Immature natural killer cell (primary cell): ENCODE measurements at places on chromosomes 2 and 18.

DNA sequence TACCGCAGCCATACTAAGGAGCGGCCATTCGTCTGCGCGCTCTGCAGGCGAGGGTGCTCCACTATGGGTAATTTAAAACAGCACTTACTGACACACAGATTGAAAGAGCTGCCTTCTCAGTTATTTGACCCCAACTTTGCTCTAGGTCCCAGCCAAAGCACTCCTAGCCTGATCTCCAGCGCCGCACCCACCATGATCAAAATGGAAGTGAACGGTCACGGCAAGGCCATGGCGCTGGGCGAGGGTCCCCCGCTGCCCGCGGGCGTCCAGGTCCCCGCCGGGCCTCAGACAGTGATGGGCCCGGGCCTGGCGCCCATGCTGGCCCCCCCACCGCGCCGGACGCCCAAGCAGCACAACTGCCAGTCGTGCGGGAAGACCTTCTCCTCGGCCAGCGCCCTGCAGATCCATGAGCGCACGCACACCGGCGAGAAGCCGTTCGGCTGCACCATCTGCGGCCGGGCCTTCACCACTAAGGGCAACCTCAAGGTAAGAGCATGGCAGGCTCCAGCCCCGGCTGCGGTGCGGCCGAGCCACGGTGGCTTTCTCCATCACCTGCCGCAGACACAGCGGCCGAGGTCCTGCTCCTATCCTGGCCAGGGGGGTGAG, 15.5 kb downstream of the SALL3 start:
- DNase-seq = no peak

GRCh38 chr2:201618744-201619662, 24.3 kb downstream of the TMEM237 start:
- DNase-seq = no peak

GRCh38 chr2:196365923-196366322, 194.5 kb upstream of the STK17B start:
- no peak for DNase-seq

GRCh38 chr2:232688201-232688600, 8.9 kb upstream of the GIGYF2 start:
- no peak for DNase-seq

DNA sequence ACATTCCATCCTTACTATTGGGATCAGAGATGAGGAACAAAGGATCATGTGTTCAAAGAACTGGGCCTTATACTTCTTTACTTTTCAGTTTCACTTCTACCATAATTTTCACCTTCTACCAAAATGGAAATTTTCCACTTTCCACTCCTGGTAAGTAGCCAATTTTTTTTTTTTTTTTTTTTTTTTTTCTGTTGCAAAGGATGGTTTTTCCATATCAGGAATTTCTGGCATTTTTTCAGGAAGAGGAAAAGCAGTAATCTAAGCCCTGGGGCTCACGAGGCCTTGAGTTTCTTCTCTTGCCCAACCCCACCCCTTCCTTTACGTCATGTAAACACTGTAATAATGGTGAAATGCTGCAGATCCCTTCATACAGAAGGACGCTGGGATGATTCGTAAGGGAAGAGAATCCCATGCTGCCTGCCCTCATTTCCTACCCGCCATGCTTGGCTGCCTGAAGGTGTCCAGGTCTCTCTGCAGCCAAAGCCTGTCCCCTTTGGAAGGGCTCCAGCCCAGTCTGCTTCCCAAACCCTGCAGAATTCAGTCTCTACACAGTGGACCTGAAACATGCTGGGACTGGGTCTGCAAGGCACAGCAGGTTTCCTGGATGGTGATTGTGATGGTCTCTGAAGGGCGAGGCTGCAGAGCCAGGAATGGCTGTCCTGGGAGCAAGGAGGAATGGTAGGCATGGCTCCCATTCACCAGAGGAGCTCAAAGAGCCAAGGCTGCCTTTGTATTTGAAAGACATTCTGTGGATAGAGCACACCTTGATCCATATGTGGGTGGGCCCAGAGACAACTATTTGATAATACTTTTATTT, 57.0 kb downstream of the EFR3B start:
- no peak for DNase-seq

GRCh38 chr2:120538691-120539423, 192.9 kb downstream of the INHBB start:
- DNase-seq = no peak

DNA sequence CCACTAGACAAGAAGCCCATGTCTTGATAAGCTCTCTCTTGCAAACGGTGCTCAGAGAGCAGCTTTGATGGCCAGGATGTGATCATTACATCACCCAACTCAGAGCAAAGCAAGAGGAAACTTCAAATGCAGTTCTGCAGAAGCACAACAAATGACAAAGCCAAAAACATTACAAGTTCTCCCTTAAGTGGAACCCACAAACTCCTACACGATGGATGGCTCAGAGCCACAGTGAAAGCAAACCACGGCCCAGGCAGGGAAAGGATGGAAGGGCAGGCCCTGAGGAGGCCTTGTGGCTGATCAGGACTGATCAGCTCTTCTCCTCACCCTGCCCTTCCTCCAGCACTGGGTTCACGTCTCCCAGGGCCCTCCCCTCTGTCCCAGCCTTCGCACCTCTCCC, 326.4 kb downstream of the EIPR1 start:
- DNase-seq = no peak

DNA sequence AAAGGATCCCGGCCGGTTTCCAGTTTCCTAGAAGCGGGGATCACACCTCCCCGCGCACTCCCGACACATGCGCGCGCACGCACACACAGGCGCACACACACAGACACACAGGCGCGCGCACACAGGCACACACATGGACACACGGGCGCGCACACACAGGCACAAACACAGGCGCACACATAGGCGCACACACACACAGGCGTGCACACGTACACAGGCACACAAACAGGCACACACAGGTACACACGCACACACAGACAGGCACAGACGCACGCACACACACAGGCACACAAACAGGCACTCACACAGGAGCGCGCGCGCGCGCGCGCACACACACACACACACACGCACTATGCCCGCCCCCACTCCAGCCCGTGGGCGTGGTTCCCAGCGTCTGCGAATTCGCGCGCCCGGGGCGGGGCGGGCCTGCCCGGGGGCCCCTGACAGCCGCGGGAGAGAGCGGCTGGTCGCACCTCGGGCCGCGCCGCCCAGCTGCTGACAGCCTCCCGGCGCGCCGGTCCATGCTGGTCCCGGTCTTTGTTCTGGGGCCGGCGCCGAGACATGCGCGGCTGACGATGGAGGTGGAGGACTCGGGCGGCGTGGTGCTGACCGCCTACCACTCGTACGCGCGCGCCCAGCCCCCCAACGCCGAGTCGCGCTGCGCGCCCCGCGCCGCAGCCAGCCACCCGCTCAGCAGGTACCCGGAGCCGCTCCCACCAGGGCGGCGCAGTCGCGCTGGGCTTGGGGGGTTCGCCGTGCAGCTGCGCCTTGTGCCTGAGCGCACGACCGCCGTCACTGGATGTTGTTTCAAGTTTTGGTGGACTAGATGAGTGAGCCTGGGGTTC, at the start of gene ARHGAP28:
ARHGAP28 (plus strand) TSS at position 470 of the 845 bp plus-strand sequence; CDS start at position 576, 106 bp downstream.
- DNase-seq = no peak

DNA sequence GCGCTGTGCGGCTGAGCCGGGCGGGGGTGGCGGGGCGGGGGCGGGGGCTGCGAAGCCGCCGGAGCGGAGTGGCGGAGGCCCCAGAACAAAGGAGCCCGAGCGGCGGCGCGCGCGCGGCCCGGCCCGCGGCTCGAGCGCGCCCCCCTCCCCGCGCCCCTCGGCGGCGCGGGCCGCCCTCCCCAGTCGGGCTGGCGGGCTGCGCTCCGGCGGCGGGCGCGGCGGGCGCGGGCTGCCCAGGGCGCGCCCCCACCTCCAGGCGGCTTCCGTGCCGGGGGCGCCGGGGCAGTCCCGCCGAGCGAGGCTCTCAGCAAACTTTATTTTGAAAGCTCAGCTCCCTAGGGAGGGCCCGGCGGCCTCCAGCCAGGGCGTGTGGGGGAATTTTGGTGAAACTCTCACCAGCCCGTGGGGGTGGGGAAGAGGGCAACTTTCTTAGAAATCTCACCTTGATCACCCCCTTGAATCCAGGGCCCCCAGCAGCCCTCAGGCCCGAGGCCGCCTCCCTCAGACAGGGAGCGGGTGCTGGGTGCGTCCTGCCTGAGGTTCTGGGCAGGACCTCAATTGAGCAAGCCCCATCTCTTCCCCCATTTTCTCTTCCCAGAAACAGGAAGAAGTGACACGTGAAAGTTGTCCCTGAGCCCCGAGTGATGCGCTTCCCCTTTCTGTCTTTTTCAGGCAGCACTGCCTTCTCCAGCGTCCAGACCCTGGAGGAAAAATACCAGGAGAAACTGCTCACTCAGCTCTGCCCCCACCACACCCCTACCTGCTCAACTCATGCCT, 786 bp downstream of the TET3 start:
- peak; percentile 54 for DNase-seq

GRCh38 chr2:130998561-130998960, 94.7 kb downstream of the FAM168B start:
- DNase-seq = no peak
